ENCODE measurements at places on chromosomes 6 and 20.

GRCh38 chr6:156918647-156919046 lies 141.5 kb downstream of the ARID1B start:
- DNase-seq: no peak

- no peak for DNase-seq
These were observed 53.6 kb upstream of the TTPAL start for GRCh38 chr20:44422083-44422482.

- DNase-seq: no peak
These were observed 59.8 kb upstream of the FNDC1 start for GRCh38 chr6:159109391-159109790.

DNA sequence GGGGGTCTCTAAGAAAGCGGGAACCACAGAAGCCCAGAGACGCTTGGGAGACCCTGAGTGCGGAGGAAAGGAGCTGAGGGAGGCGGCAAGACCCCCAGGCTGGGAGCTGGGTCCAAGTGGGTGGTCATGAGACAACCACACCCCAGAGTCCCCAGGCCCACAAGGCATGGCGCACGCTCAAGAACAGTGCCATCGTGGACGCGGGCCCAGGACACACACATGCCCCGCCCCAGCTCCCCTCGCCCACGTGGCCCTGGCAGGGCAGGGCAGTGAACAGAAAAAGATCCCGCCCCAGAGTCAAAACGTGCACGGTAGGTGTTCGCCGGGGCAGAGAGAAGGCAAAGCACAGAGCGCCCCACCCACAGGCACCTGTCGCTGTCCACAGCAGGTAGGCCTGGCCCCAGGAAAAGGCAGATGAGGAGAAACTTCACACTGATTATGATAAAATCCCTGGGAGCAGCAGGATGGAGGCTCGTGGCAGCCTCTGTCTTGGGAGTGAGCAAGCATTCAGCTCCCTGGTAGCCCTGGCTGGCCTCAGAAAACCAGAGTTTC lies 50.0 kb downstream of the BPIFB1 start:
- no peak for DNase-seq

DNA sequence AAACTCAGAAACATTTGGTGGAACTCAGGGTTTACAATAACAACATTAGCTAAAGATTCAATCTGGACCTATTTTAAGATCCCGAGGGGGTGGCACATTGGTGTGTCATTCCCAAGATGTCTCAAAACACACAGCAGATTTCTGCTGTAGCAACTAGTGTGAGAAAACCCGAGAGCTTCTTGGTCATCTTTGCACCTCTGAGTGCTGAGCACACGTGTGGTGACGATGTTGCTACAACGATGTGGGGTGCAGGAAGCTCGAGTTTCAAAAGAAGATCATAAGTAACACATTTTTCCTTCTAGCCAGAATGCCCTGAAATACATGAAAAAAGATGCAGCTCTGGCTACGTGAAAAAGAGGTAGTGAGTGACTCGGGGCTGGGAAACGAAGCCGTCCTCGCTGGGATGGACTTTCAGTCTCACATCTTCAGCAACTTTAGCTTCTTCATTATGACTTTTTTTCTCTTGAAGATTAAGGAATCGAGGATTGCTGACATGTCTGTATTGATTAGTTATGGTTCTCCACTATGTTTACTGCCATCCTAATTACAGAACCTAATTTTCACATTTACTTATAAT lies 1.5 kb downstream of the RAMACL start:
- no peak for DNase-seq

DNA sequence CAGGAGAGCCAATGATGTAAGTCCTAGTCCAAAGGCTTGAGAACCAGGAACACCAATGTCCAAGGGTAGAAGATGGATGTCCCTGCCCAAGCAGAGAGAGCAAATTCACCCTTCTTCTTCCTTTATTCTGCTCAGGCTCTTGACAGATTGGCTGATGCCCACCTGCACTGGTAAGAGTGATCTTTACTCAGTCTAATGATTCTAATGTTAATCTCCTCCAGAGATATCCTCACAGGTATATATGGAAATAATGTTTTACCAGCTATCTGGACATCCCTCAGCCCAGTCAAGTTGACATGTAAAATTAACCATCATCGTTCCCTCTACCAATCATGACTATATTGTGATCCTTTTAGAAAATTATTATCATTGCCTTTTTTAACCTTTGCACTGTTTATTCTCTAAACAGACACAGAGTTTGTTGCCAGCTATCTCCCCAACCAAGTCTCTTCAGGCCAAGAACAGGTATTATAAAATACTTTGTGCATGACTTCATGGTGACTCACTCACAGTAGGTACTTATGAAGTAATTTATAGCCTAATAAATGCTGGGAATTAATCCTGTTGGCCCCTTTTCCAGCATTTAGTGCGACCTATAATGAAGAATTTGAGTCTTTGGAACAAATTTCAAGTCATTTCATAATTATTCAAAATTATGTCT lies 26.2 kb upstream of the TSHZ2 start:
- no peak for DNase-seq

GRCh38 chr6:38143191-38144150 lies 323.9 kb downstream of the ZFAND3 start:
- no peak for DNase-seq

DNA sequence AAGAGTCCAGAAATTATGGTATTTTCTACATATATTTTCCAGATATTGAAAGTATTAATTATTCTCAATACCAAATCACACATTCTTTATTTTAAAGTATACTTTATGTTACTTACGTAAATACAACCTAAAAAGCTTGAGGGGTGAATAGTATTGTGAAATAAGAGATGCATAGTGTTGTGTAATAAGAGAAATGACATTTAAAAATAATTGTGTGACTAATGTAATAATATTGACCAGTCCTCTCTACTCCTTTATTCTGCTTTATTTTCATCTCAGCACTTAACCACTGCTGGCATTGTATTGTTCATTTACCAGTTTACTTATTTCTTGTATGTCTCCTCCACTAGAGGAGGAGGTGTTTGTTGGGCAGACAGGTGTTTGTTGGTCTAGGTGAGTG lies 135.6 kb downstream of the EYA4 start:
- DNase-seq: no peak

GRCh38 chr6:136551103-136551502 lies 881 bp upstream of the MAP7 start:
- DNase-seq: no peak

GRCh38 chr6:56734335-56734734 lies 91.6 kb upstream of the DST start:
- no peak for DNase-seq

- DNase-seq: no peak
These were observed 563.3 kb upstream of the ADGRB3 start for GRCh38 chr6:68071740-68072139.

DNA sequence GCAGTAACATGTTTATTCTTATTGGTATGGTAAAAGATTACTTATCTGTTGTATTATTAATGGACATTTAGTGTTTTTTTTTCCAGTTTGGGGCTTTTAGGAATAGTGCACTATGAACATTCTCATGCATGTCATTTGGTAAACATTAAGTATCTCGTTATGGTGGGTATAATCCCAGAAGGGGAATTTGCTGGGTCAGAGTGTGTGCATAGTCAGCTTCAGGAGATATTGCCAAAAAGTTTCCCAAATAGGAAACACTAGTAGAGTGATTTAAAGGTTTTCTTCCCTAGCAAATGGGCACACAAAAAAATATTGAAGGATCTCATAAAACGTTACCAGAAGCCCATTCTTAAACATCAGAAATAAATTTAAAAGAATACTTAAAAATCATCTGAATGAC lies 25.2 kb upstream of the NHSL1 start:
- no peak for DNase-seq

DNA sequence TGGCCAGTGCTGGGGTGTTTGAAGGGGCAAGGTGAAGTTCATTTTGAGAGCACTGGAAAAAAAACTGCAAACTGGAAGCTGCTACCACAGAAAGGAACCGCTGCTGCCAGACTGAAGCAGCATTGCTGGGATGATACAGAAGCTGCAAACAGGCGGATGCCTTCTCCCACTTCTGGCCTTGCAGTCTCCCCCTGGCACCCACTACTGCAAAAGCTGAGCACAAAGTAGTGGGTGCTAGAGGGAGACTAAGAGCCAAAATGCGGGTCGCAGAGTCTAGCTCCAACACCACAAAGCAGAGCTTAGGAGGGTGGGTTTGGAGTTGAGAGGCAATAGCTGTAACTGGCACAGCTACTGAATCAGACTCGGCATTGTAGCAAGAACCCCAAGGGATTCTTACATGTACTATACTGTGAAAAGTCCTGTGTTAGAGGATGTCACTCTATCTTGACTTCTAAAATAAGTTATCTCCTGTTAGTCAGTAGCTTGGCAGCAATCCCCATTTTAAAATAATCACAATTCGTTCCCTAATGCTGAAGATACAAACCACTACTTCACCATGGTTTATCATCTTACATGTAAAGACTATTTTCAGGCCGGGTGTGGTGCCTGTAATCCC lies 44.0 kb upstream of the COL21A1 start:
- no peak for DNase-seq

DNA sequence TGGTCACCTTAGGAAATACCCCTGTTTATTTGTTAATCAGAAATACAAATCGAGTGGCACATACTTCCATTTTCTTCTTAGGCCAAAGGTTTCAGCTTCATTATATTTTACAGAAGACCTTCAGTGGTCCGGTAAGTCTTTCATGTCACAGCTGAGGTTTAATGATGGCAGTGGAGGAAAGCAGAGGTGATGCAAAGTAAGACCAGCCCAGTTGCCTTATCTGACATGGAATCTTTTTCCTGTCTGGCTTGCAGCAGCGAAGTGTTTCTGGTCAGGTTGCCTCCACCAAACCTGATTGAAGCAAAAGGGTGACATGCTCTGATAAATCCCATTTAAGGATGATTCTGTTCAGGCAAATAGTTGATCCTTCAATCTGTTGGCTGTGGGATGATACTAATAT lies 100.0 kb downstream of the PRDM1 start:
- DNase-seq: no peak

GRCh38 chr6:47473791-47474346 lies 3.7 kb upstream of the CD2AP start:
- DNase-seq: no peak

- DNase-seq: no peak
These were observed 85.2 kb downstream of the TCP11 start for GRCh38 chr6:35055891-35056290.

- no peak for DNase-seq
These were observed 19.9 kb upstream of the BPIFA2 start for GRCh38 chr20:33148040-33148439.

DNA sequence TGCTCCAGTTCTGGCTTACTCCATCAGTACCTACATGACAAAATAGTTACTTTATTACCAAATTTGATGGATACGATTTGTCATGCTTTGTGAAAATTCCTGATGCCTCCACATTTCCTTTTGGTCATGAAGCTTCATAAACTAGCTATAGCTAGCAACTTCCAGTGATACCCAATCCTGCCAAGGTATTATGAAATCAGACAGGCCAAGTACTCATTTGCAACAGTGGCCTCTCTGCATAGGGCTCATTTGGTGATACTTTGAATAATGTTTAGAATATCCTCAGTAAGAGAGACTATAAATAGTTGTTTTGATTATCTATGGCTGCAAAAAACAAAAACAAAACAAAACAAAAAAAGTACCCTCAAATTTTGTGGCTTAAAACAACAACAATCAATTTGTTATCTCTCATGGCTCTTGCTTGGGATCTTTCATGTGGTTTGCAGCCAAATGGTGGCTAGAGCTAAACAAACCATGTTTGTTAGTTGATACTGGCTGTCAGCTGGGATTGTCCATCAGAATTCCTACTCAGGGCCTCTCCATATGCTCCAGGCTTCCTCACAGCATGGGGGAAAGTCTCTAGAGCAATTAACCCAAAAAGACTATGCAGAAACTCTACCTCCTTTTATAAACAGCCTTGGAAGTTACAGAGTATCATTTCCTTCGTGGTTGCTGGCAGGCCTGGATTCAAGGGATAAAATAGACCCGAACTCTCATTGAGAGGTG lies 10.1 kb upstream of the PRL start:
- DNase-seq: no peak

Measured in T-helper 2 cell (primary cell).